ENCODE measurements at places on chromosomes 3 and 15.

DNA sequence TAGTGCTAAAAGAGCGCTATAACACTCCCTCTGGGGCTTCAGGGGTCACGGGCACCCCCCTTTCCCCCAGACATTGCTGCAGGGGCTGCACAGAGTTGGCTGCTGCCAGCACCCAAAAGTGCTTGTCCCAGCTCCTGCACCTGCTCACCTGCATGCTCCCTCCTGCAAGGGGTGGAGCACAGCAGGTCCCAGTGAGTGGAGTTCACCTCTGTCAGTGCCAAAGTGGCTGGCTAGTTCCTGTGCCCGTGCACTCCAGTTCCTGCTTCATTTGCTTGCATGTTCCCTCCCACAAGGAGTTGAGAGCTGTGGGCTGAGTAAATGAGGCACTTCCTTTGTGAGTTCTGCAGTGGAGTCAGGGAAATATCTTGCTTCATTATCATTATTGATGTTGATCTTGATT, 476.9 kb downstream of the SQOR start:
- no peak for DNase-seq

GRCh38 chr15:70351391-70351790, 253.7 kb upstream of the TLE3 start:
- DNase-seq, result no peak

GRCh38 chr15:74203914-74204431, 1.4 kb upstream of the STRA6 start:
- DNase-seq, result no peak

DNA sequence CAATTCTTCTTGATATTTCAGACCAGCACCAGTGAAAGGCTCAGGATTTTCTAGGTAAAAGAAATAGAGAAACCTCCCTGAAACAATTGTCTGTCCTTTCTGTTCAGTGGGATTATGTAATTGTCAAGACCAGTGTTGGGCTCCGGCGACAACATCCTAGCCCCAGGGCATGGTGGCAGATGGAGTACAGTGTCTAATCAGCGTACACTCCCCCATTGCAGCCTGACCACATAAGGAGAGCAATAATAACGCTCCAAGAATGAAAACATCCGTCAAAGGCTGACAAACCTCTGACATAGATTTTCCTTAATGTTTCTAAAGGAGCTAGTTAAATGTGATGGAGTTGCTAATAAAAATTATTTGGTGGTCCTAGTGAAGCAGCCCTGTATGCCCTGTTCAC, 144.6 kb downstream of the EBLN2 start:
- DNase-seq, result no peak

DNA sequence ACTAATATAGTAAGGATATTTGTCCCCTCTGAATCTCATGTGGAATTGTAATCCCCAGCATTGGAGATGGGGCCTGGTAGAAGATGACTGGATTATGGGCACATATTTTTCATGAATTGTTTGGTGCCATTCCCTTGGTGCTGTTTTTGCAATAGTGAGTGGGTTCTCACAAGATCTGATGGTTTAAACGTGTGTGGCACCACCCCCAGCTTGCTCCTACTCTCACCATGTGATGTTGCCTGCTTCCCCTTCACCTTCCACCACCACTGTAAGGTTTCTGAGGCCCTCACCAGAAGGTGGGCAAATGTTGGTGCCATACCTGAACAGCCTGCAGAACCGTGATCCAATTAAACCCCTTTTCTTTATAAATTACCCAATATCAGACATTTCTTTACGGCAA, 28.1 kb upstream of the SERPINI2 start:
- no peak for DNase-seq

- peak; percentile 62 for DNase-seq
These were observed 7.8 kb upstream of the ACSBG1 start for GRCh38 chr15:78242128-78242527.

DNA sequence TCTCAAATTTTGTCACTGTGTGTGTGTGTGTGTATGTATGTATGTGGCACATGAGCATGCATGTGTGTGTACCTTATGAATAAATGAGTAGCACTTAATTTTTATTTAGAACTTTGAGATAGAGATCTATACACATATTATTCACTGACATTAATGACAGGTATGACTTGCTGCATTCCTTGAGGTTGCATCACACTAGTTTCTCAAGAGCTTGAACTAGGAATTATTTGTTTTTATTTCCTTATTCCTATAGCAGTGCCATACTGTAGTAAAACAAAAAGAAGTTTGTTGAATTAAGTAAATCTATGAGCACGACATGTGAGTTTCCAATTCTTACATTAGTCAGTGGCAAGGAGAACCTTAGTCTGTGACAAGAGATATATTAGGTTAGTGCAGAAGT, 943.9 kb downstream of the ROBO1 start:
- no peak for DNase-seq

- no peak for DNase-seq
These were observed 341.3 kb upstream of the CFAP20DC start for GRCh38 chr3:59391131-59391530.

- DNase-seq, result no peak
These were observed 504.1 kb upstream of the CDIN1 start for GRCh38 chr15:36075333-36075732.

DNA sequence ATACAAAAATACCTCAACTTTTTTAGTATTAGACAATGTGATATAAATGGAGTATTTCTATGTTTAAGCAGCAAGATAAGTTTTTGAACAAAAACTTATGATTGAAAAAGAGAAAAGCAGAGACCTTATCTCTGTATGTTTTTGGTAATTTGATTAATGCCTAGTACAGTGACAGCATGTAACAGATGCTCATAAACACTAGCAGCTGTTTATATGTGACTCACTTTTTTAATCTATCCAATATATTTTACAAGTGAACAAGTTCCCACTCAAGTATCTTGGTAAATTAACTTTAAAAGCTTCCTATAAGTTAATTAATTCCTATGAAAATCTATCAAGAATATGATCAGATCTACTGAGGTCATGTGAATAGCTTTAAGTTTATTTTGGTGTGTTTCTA, 55.1 kb downstream of the NGLY1 start:
- no peak for DNase-seq

- no peak for DNase-seq
These were observed 128.2 kb upstream of the MEF2A start for GRCh38 chr15:99437315-99438223.

GRCh38 chr3:20015525-20015924, 3.5 kb upstream of the PP2D1 start:
- no peak for DNase-seq

GRCh38 chr15:57654153-57654852, 52.2 kb upstream of the POLR2M start:
- no peak for DNase-seq

Data from head of caudate nucleus (tissue), 42 donors.